ENCODE measurements at places on chromosomes 7 and 10. TPM values are rescaled to one million over a fixed set of nuclear protein-coding genes. Genes with fewer than 3 reads are reported as not detected.

GRCh38 chr10:96370584-96371157 is 11.9 kb upstream of the OPALIN start:
- peak; percentile 36 for DNase-seq

- DNase-seq, result no peak
Observed at GRCh38 chr7:81789406-81790119, 19.7 kb upstream of the HGF start.

DNA sequence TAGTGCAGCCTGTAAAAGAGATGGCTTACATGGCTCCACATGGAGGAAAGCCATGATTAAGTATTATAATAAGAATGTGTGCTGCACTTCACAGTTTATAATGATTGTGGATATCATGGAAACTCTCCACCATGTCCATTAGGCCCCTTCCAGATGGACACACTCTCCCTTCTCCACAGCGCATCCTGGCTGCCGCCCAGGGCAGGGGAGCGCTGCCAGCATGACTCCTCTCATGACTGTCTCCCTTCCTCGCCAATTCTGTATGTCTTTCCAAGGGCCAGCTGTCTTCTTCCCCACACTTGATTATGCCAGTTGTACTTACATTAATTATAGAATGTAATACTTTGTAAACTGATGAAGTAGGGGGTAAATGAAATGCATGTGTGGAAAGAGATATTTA is 259.3 kb upstream of the TMEM72 start:
- DNase-seq, result no peak

CHAT gene
- total RNA-seq, result not detected

ACTR3C gene
- total RNA-seq, result 7.4 TPM

- DNase-seq, result no peak
Observed at GRCh38 chr7:46616636-46617035, 695.6 kb upstream of the IGFBP3 start.
